ENCODE measurements at places on chromosomes 3 and 15.

- DNase-seq: peak; percentile 81
Measured at GRCh38 chr3:60752809-60753208, 498.4 kb downstream of the FHIT start.

DNA sequence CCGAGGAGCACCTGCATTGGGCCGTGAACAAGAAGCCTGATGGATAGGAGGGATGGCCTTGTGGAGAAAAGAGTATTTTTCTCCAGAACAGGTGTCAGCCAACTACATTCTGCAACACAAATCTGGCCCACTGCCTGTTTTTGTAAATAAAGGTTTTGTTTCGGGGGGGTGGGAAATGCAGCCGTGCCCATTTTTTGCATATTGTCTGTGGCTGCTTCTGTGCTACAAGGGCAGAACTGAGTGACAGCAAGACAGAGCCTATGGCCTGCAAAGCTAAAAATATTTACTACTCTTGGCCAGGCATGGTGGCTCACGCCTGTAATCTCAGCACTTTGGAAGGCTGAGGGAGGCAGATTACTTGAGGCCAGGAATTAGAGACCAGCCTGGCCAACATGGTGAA lies 95.9 kb upstream of the AKAP13 start:
- no peak for DNase-seq

DNA sequence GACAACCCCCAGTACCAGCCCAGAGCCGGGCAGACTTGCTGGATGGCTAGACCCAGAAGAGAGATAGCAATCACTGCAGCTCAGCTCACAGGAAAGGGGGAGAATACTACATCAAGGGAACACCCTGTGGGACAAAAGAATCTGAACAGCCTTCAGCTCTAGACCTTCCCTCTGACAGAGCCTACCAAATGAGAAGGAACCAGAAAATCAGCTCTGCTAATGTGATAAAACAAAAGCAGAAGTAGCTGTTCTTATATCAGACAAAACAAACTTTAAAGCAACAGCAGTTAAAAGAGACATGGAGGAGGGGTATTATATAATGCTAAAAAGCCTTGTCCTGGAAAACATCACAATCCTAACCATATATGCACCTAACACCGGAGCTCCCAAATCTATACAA lies 283.3 kb downstream of the KLF13 start:
- no peak for DNase-seq

DNA sequence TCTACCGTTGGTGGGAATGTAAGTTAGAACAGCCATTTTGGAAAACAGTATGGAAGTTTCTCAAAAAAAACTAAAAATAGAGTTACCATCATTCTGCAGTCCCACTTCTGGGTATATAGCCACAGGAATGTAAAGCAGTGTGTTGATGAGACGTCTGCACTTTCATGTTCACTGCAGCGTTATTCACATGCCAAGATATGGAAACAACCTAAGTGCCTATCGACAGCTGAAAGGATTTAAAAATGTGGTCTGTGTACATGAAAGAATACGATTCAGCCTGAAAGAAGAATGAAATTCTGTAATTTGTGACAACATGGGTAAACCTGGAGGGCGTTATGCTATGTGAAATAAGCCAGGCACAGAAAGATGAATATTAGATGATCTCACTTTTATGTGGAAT lies 157.7 kb downstream of the THSD4 start:
- no peak for DNase-seq

- peak; percentile 42 for DNase-seq
Measured at GRCh38 chr15:39946862-39947261, 12.9 kb downstream of the EIF2AK4 start.

DNA sequence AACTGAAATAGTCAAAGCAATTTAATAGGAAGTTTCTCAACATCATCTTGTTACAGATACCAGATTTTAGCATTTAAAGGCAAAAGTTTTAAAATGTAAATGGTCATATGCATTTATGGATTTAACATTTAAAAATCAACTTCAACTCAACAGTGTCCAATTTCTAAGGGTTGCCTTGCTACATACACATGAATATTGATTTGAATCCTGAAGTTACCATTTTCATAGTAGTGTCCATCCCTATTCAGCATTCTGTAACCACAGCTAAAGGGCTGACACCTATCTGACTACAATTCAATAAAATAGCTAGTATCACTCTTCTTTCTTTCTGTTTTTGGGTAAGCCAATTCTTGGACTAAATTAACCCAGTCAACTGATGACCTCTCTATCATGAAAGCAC lies 164.0 kb upstream of the CFAP20DC start:
- no peak for DNase-seq

DNA sequence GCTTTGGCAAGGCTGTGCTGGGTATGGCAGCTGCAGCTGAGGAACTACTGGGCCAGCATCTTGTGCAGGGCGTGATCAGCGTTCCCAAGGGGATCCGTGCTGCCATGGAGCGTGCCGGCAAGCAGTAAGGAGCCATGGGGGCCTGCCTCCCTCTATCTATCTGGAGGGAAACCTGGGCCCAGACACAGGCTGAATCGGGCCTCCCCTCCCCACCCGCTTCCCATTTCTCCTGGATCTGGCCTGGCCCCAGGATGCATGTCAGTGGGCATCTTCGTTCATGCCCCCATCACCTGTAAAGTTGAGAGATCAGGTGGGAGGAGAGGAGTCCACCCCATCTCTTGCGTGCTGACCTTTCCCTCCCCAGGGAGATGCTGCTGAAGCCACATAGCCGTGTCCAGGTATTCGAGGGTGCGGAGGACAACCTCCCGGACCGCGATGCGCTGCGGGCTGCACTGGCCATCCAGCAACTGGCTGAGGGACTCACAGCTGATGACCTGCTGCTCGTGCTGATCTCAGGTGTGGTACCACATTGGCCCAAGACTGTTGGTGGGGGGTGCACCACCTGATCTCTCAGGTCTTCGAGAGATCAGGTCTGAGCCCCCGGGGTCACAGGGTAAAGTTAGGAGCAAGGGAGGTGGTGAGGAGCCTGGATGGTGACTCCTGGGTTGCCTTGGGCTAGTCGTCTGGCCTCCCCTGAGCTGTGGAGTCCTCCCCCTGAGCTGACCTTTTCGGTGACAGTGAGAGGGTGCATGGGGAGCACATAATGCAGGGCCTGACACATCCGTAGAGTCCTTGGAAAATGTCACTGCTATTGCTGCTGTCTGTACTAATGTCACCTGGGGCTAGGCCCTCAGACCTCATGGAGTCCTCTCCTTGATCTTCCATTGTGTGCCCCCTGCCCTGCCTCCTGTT lies 3.2 kb downstream of the GLYCTK start:
- DNase-seq: no peak

- no peak for DNase-seq
Measured at GRCh38 chr15:71051539-71051938, 63.7 kb upstream of the THSD4 start.

DNA sequence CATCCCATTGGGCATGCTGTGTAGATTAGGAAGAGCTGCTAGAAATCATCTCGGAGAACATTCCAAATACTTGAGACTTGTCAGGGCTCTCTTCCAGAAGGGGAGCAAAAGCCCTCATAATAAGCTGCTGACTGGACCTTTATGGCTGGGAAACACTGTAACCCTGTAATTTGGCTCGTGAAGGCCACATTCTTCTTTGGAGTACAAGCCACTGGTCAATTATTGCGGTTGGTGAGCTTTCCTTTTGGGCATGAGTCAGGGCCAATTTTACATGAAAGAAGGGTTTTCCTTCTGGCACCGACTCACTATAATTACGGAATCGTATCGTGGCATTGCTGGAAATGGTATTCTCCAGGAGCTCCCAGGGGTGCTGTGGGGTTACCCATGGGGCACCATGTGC lies 434.5 kb upstream of the RGMA start:
- peak; percentile 58 for DNase-seq

DNA sequence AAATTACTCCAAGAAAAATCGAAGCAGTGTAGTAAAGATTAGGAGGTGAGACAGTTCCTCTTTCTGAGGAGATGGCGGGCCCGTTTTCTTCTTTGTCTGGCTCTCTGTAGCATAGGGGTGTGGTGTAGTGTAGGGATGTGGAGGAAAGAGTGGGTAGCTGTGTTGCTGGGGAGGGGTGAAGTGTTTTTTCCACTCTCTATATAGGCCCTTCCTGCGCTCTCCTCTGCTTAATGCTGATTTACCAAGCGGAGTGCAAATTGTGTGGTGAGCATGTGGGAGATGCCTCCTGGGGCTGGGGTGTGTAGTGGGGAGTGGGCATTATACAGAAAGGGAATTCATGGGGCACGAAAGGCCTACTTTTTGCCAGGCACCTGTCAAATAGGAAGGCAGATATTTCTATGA lies 94.9 kb downstream of the ST6GAL1 start:
- DNase-seq: no peak

GRCh38 chr15:89625716-89626115 lies 29.6 kb downstream of the KIF7 start:
- no peak for DNase-seq

DNA sequence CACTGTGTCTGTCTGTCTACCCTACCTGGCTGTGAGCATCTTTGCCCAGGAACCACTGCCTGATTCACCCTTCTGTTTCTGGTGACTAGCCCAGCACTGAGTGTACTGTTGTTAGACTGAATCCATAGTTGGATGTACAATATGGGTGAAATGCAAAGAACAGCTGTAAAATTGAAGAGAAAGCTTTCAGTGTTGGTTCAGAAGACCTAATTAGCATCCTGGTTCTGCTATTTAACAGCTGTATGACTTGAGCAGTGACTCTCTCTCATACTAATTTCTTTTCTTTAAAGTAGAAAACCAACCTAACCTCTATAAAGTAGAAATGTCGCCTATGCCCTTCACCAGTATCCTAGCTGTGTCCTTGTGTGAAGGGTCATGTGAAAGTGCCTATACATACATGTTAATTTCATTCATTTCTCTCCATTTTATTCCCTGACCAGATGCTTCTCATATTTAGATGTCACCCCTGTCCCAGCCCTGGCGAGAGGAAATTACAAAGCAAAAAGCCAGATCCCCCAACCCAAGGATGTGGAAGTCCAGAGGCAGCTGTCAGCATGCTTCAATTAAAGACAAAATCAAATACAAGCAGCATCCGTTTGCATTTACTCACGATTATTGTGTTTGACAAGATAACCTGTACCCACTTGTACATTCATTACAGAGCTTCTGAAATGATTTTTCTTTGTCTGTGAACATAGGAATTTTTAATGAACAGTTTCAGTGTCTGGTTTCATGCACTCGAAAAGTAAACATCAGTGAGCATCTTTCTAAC lies 305.7 kb upstream of the ICE2 start:
- DNase-seq: no peak

DNA sequence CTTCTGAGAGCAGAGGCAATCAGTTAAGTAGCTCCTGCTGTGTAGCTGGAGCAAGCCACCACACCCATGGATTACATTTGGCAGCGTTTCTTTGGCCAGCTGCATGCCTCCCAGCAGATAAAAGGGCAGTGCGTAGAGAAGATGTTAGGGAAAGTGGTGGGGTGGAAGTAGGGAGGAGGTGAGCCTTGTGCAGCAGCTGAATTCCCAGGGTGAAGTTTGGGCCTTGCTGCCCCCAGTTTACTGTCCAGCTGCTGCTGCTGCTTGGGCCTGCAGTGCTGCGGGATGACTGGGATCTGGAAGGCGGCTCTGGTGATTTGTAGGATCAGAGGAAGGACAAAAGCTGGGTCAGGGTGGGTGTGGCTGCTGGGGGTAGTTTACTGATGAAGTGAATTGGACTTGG lies 318.7 kb upstream of the C2CD4B start:
- DNase-seq: no peak

DNA sequence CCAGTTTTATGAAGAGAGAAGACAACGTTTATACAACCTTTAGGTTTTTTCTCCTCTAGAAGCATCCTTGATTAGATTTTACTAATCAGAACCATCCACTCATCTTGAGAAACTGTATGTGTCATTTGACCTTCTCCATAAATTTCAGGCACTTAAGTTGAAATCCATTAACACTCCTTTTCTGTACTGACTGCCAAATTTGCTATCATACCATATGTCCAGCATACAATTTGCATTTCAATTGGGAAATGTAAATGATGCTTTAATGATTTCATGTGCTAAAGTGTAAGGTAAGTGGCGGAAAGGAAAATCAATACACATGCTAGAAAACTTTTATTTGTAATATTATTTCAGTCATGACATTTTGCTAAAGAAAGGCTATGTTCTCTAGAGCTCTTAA lies 731.6 kb downstream of the GBE1 start:
- DNase-seq: no peak

DNA sequence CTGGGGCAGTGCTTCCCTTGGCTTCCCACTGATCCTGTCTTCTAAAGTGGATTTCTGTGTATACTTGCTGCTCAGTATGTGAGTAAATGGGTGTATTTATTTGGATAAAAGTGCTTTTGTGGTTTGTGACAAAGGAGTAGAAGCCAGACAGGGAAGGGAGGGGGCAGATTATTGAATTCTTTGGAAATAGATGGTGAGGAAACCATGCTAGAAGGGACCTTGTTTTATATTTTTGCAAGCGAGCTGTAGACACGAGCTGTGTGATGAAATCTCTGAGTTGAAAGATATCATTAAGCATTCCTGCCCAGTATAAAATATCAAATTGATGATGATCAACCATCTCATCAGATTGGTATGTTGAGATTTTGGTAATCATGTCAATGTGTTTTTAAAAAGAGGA lies 68.9 kb downstream of the DUT start:
- no peak for DNase-seq

All from GM04504 (cell line).